ENCODE measurements at places on chromosomes 4 and X. TPM values are rescaled to one million over a fixed set of nuclear protein-coding genes. Genes with fewer than 3 reads are reported as not detected.

The COX7B gene
- 547 TPM for polyA plus RNA-seq

The DNAJB14 gene
- polyA plus RNA-seq: 25.1 TPM

DNA sequence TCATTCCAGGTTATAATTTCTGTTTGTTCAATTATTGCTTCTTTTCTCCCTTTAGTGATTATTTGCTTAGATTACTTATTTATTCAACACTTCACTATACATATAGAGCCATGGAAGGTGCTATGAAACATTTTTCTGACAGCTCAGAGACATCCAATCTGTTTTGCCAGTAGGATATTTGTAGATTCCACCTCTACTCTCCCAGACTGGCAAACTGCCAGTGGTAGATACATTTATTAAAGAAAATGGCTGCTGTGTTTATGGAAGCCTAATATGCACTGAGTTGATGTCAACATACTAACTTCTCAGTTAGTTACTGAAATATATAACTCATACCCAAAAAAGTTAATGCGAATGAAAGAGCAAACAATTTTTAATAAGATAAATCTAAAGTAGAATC lies 348.6 kb downstream of the TRAM1L1 start:
- DNase-seq: no peak

GRCh38 chr4:7024336-7024890 lies 18.8 kb upstream of the TADA2B start:
- no peak for DNase-seq

DNA sequence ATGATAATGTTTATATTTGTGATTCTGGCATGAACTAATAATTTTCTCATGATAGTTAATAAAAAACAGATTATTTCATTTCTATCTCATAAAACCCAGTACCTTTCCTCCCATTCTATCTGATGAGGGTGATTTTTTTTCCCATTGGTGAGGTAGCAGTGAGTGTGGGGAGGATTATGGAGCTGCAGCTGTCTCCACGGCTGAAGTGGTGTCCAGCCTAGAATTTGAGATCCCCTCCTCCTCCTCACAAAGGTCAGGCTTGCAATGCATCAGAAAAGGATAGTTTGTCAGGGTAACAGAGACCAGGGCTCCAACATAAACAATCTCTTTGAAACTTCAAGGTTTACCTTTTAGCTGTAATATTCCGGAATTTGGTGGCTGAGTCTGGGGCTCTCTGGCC lies 60.9 kb downstream of the C4orf51 start:
- no peak for DNase-seq
